ENCODE measurements at places on chromosomes 7 and 10.

GRCh38 chr10:27601503-27601902, 97.4 kb downstream of the RAB18 start:
- DNase-seq: no peak

GRCh38 chr10:77823811-77824542, 102.6 kb downstream of the DLG5 start:
- DNase-seq: peak; percentile 56

GRCh38 chr10:42830237-42830636, 47.6 kb downstream of the BMS1 start:
- no peak for DNase-seq

- DNase-seq: no peak
These were observed 356.9 kb downstream of the DNAJB6 start for GRCh38 chr7:157693521-157694375.

GRCh38 chr10:126558881-126559280, 111.6 kb downstream of the C10orf90 start:
- no peak for DNase-seq

GRCh38 chr10:125081931-125082330, 78.4 kb downstream of the CTBP2 start:
- no peak for DNase-seq

DNA sequence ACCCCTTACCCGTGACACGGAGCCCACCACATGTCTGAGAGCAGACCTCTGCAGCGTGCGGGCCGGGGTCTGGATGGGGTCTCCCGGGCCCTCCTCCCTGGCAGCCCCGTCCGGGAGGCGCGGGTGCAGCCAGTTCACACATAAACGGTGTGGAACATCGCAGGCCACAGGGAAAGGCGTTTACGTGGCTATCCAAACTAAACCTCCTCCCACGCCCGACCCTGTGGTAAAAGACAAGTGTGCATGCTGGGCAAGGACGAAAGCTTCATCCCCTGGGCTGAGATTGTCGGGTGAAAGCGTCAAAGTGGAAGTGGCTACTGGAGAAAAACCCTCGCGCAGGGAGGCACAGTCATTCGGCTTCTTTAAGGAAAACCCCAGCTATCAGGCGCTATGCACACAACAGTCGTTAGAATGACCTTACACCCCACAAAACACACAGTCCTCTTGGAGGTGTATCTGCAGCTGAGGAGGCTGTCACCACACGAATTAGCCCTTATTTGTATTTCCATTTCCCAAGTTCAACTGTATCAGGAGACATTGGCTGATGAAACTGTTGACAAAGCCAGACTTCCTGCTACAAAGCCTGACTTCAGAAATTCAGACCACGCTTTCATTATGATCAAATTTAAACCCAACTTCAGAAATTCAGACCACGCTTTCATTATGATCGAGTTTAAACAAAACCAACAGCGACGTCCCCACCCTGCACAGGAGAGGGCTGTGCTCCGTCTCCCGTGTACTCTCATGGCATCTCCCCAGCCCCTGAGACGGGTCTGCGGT, 15.3 kb downstream of the GPER1 start:
- no peak for DNase-seq

- DNase-seq: no peak
These were observed 77.8 kb upstream of the IKZF1 start for GRCh38 chr7:50226669-50227068.

DNA sequence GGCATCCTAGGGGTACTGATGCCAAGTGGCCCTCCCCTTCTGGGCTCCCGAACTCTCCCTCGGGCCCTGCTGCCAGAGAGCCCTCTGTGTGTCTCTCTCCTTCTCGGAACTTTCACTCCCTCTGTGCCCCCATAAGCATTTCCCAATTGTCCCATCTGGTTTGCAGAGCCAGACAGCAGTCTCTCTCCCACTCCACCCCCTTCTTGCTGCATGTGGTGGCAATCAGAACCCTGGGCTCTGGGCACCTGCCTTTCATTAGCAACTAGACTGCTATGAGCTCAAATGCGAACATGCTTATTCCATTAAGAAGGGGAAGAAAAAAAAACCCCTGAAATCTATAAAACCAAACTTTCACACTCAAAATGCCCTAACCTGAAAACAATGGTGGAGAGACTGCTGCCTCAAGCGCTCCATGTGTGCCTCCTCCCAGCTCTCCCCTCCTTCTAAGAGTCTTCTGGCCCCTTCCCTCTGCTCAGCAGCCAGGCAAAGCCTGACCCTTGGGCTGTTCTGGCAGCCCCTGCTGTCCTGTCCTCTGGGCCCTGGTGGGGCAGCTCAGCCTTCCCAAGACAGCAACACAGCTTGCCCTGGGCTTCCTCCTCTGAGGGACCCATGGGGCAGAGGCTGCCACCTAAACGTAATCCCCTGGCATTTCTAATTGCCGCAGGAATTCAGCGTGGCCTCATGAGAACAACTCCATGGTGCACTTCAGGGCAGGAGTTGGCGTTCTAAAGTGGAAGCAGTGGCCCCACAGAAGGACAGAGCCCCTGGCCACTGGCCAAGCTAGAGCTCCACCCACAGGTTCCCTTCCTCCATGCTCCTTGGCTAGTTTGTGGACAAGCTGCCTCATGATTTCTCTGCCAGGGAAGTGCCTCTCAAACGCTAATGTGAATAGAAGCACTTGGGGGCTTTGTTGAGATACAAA, 415.4 kb downstream of the PLXNA4 start:
- no peak for DNase-seq

- no peak for DNase-seq
These were observed 14.5 kb downstream of the HIPK2 start for GRCh38 chr7:139763330-139763729.

- DNase-seq: no peak
These were observed 208.8 kb downstream of the MLLT10 start for GRCh38 chr10:21742740-21743412.

- no peak for DNase-seq
These were observed 235.2 kb upstream of the AKR1E2 start for GRCh38 chr10:4590807-4591206.

GRCh38 chr10:129911451-129912165, 52.5 kb downstream of the EBF3 start:
- DNase-seq: no peak

DNA sequence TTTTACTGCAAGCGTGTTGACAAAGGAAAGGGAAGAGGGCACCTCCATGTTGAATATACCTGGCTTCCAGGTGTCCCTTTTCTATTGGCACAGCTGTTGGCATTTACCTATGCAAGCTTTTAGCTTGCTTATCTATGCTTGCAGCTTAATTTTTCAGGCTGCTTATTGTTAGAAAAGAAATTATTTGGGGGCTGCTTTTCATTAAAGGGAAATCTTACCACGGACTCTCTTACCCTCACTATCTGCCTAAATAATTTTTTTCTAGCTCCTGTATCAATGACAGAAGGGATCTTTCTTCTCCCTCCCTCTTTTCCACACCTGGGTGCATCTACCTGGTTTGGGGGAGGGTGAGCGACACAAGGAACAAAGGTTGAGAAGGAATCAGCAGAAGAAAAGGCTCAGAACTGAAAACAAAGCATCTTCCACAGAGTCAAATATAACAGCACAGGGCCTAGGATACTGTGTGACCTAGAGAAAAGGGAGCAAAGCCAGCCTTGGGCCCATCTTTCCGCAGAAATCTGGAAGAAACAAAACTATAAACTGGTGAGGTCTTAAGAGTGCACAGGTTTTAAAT, 15.2 kb upstream of the GJC3 start:
- DNase-seq: no peak

DNA sequence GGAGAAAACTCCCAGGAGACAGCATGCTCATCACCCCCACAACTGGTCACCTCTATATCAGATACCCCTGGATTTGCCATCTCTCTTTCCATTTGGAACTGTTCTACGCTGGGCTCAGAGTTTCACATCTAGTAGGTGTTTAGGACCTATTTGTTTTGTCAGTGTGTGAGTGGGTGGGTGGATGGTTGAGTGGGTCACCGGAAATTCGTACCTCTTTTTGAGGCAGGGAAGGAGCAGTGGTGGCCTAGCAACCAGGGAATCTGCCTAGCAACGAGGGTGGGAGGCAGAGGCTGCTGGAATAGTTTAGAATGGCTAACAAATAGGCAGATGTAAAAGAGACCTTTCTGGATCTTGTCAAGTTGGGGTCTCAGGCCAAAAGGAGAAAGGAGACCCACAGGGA, 23.2 kb upstream of the SLF2 start:
- DNase-seq: no peak

DNA sequence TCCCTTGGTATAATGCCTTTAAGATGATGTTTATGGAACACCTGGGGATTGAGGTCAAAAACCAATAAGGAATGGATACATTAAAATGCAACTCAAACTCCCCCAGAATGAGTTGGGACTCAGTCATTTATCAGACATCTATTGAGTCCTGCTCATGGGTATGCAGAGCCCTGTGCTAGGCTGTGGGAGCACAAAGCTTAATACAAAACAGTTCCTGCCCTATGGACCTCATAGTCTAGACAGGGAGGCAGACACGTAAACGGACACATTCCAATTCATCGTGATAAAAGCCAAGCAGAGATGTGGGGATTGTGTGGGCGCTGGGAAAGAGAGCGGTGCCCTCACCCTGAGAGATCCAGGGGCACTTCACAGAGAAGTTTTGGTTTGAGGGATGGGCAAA, 181.7 kb downstream of the PTEN start:
- DNase-seq: no peak

- no peak for DNase-seq
These were observed 7.6 kb downstream of the ZNF316 start for GRCh38 chr7:6644728-6645127.

DNA sequence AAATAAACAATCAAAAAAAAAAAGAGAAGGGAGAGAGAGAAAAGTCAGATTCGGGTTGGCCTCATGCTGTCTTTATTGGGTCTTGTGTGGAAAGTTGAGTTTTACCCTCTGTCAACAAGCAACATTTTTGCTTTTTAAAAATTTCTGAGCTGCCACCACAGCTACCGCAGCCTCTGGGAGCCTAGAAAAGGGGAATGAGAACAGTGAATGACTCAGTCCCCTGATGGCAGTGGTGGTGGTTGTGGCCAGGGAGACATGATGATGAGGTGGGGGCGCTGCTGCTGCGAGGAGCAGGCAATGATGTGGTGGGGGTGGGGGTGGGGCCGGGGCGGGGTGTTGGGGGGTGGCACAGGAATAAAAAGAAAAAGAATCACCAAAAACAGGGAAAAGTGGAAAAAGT, 20.0 kb upstream of the CREB3L2 start:
- no peak for DNase-seq

DNA sequence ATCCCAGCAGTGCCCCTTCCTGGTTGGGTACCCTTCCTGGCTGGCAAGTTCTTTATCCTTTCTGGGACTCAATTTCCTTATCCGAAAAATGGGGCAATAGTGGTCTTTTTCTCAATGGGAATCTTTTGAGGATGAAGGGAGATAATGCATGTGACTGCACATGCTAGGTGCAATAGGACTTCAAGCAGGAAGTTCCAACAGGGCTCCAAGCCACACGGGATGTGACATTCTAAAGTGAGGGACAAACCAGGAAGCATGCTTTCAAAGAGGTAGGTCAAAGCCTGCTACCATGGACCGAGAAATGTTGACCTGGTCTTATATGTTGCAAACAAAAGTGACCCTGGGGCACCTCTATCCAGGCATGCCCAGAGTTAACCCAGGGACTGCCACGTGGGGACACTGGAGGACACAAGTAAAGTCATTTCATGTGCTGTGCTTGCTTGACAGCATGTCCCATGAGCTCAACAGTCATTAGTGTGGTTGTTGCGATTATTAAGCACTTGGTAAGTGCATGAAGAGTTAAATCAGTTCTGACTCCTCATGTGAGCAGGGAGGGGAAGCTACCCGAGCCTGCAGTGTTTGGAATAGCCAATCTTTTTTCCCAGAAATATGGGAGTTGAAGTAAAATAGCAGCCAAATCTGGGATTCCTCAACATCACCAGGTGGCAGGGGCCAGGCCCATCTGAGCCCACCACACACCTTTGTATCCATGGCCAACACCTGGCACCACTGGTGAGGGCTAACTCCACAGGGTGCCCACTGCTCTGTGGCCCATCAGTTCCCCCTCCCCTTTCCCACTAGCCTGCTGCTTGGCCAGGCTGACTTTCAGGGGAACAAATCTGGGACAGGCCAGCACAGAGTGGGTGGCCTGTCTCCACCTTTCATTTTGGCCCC, 5.7 kb downstream of the ARHGAP22 start:
- no peak for DNase-seq

DNA sequence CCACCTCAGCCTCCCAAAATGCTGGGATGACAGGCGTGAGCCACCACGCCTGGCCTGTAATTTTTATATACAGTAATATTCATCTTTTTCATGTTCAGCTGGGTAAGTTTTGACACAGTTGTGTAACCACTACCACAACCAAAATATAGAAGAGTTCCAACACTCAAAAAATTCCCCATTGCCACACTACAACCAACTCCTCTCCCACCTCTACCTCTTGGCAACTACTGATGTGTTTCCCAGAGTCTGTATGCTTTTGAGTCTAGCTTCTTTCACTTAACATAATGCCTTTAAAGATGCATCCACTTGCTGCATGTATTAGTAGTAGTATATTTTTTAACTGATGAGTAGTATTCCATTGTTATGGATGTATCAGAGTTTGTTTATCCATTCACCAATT, 90.7 kb downstream of the SRPK2 start:
- no peak for DNase-seq

GRCh38 chr10:113644185-113645120, 19.4 kb downstream of the NRAP start:
- DNase-seq: no peak

DNA sequence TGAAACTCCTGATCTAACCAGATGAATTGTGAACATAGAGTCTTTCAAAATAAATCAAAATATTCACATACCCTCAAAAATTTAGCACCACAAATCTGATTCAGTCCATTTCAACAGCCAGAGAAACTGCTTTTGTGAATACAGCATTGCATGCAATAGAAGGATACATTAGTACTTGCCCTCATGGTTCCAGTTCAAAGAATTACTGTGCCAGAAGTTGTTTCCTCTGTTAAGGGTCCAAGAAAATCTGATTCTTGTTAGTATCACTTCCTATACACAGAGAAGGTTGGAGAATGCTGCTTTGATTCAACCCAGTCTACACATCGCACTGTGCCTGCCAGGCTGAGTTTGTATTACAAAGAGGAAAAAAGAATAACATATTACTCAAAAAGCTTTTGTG, 115.6 kb downstream of the TFEC start:
- no peak for DNase-seq

GRCh38 chr10:127228195-127228787, 31.9 kb upstream of the INSYN2A start:
- no peak for DNase-seq

DNA sequence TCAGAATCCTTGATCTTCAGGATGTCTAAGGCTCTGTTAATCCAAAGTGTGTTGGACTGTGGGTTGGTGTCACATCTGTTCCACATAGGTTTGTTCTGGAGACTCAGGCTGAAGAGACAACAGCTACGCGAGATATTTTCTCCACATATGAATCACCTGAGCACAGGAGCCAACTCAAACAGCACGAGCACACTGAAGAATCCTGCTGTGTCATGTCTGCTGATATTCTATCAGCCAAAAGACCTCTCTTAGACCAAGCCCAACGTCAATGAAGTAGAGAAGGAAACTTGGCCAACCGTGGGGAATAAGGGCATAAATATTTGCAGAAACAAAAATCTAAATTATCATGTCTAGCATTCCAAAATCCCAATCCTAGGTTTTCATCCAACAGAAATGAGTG, 2.7 kb upstream of the TASOR2 start:
- no peak for DNase-seq

GRCh38 chr7:116265881-116266280, 55.5 kb downstream of the TES start:
- no peak for DNase-seq

- DNase-seq: no peak
These were observed 130.8 kb downstream of the TCF7L2 start for GRCh38 chr10:113080925-113081229.

- DNase-seq: no peak
These were observed 134.1 kb downstream of the ADCYAP1R1 start for GRCh38 chr7:31186202-31186601.

Measured in kidney glomerular epithelial cell (primary cell).